ENCODE measurements at places on chromosomes 6 and 20.

DNA sequence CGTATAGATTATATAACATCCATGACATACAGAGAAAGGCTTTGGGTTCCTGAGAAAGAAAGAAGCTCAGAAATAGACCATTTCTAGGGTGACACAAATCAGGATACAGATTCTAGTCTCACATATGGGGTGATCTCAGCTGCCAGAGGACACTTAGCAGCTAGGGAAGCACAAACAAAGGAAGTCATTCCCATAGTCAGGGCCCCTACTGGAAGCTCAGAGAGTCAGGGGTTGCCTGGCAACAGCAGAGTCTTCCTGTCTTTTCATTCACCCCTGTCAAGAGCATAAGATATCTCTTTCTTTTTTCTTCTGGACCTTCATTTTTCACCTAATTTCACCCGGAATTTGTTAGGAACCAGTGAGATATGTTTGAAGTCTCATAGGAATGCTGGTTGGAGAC, 81.9 kb upstream of the IYD start:
- no peak for DNase-seq

DNA sequence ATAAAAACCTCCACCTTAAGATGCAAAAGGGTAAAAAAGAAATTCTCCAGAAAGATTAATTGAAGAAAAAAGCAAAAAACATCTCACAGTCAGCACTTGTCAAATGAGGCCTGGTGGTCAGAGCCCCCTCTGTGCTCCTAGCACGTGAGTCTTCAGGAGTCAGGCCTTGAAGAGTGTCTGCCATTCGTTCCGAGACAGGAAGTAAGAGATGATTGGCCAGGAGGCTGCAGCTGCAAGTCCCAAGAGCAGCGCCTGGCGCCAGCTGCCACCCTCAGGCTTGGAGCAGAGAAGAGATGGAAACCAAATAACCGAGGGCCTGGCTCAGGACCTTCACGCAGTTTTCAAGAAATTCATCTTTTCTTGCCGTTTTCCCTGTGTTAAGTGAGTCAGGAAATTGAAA, 65.0 kb downstream of the FAM120B start:
- DNase-seq: no peak

DNA sequence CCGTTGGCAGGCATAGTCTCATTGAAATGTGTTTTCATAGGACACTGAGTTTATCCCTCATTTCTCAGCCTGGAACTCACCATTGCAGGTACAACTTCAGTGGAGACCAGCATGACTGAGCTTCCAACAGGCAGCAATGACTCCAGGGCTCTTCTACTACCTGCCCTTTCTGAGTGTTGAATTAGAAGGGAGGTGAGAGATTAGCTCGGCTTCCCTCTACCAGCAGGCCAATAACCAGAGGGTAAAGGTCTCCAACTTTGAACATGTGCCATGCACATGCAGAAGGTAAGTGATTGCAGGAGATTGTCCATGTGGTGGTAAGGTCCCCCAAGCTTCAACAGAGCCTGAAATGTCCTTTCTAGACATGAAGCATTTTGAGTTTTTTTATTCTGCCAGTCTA, 233.8 kb upstream of the SUPT3H start:
- no peak for DNase-seq

GRCh38 chr20:58109918-58110635, 118.4 kb downstream of the ANKRD60 start:
- no peak for DNase-seq

- DNase-seq: no peak
Measured at GRCh38 chr6:158907931-158908330, 88.8 kb upstream of the EZR start.

- DNase-seq: no peak
Measured at GRCh38 chr6:147046141-147046877, 157.9 kb upstream of the STXBP5 start.

GRCh38 chr20:35568645-35569044, 26.8 kb downstream of the ERGIC3 start:
- DNase-seq: no peak

DNA sequence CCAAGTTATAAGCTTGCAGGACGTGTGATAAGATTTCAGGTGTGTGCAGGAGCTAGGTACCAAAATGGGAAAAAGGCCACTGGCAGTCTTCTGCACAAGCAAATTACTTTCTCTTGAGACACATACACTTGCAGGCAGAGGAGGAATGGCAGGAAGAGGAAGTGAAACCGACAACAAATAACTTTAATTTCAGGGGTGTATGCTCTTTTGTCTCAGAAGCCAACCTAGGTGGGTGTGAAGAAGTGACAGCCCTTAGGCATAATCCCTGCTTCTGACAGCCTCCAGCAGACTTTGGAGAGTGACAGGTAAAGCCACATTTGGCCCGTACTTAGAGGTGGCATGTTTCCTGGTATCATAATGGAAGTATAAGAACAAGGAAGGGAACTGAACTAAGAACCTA, 118.8 kb upstream of the TRAF3IP2 start:
- DNase-seq: no peak

DNA sequence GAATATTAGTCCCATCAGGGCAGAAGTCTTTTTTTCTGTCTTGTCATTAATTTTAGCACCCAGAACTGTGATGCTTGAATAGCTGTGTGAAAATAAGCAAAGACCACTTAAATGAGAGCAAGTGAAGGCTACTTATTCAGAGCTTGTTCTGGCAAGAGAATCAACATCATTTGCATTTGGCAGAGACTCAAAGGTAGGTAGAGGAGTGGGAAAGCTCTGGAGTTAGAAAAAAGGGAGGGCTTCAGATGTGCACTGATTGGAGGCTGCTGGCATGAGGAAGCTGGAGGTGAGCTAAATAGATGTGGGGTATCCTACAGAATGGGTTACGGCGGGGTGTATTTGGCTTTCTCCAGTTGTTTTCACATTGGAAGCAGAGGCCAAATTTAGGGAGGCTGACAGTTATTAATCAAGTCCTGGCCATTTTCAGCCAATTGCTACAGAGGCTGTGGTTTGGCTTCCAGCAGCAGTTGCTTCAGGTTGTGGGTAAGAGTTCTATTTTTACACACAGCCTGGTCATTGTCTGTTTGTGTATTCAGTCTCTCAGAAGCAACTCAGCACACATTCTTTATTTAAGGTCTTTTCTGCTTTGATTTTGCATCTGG, 254.3 kb downstream of the BTBD3 start:
- DNase-seq: no peak

- DNase-seq: no peak
Measured at GRCh38 chr20:11544029-11544678, 373.5 kb upstream of the BTBD3 start.

DNA sequence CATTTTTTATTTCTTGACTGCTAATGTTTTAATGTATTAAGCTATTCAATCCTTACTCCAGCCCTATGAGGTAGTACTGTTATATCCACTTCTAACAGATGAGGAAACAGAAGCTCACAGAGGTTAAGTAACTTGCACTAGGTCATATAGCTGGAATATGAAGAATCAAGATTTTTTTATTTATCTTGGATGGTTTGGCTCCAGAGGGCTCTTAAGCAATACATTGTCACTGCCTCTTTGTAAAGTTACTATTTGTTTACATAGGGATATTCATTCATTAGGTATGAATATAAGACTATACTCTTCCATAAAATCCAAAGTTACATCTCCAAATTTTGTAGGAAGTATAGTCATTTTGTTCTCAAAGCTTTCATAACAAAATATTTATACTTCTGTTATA, 113.8 kb downstream of the LAMP5 start:
- no peak for DNase-seq

GRCh38 chr6:140029551-140029950, 655.1 kb upstream of the CITED2 start:
- DNase-seq: no peak

- peak; percentile 67 for DNase-seq
Measured at GRCh38 chr6:166275714-166276166, 32.5 kb downstream of the PRR18 start.

GRCh38 chr20:45792317-45793118, 764 bp downstream of the DNTTIP1 start:
- no peak for DNase-seq

DNA sequence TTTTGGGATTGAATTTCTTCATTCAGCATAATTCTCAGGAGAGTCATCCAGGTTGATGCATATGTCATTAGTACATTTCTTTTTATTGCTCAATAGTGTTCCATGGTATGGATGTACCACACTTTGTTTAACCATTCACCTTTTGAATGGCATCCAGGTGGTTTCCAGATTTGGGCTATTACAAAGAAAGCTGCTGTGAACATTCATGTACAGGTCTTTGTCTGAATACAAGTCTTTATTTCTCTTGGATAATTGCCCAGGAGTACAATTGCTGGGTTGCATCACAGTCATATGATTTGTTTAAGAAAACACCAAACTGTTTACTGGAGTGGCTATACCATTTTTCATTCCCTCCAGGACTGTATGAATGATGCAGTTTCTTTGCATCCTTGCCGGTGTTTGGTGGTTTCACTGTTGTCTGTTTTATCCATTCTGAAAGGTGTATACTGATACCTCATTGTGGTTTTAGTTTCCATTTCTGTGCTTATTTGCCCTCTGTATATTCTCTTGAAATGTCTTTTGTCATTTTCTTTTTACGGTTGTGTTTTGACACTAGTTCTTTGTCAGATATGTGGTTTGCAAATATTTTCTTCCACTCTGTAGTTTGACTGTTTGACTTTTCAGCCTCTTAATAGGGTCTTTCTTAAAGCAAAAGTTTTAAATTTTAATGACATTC, 8.8 kb downstream of the CDKAL1 start:
- DNase-seq: no peak

DNA sequence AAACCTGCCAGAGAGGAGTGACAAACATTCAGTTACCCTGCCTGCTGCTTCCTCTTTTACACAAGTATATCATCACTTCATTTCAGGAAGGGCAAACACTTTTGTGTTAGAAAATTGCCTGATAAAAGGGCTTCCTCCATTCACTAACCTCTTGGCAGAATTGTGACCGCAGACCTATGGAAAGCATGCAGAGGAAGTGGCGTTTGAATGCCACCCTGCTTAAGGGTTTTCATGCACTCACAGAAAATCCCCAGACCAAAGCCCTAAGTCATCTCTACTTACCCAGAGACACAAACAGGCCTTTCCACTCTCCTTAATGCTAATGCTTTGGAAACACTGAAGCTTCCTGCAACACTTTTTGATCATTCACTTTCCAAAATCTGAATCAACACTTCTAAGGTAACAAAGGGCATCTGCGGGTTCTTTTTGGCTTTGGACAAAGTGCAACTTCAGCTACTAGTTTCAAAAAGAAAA, 22.1 kb upstream of the RALGAPA2 start:
- no peak for DNase-seq

- no peak for DNase-seq
Measured at GRCh38 chr6:167106406-167106805, 16.5 kb upstream of the CCR6 start.

- DNase-seq: no peak
Measured at GRCh38 chr6:135209803-135210202, 28.7 kb downstream of the MYB start.

- DNase-seq: peak; percentile 10
Measured at GRCh38 chr6:169722362-169723199, 1.7 kb downstream of the PHF10 start.

- DNase-seq: peak; percentile 22
Measured at GRCh38 chr6:27582928-27583725, 110.2 kb upstream of the ZNF184 start.

GRCh38 chr20:56857950-56858349, 228.8 kb downstream of the TFAP2C start:
- no peak for DNase-seq

DNA sequence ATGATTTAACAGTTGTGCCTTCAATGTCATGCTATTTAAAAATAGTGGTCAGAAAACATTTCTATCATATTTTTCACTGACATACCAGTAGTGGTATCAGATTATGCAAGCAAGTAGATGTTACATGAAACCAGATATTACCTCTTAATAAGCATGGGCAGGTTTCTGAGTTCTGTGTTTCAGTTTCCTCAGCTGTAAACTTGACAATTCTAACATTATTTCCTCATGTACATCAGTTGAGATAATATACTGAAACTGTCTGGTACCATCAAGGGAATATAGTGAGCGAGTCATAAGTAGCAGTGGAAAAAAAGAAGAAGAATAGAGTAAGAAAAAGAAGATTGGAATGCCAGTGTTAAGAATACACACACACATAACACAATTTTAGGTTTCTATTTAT, 477.9 kb upstream of the MANEA start:
- no peak for DNase-seq

- no peak for DNase-seq
Measured at GRCh38 chr6:138787138-138787537, 8.7 kb upstream of the ECT2L start.

DNA sequence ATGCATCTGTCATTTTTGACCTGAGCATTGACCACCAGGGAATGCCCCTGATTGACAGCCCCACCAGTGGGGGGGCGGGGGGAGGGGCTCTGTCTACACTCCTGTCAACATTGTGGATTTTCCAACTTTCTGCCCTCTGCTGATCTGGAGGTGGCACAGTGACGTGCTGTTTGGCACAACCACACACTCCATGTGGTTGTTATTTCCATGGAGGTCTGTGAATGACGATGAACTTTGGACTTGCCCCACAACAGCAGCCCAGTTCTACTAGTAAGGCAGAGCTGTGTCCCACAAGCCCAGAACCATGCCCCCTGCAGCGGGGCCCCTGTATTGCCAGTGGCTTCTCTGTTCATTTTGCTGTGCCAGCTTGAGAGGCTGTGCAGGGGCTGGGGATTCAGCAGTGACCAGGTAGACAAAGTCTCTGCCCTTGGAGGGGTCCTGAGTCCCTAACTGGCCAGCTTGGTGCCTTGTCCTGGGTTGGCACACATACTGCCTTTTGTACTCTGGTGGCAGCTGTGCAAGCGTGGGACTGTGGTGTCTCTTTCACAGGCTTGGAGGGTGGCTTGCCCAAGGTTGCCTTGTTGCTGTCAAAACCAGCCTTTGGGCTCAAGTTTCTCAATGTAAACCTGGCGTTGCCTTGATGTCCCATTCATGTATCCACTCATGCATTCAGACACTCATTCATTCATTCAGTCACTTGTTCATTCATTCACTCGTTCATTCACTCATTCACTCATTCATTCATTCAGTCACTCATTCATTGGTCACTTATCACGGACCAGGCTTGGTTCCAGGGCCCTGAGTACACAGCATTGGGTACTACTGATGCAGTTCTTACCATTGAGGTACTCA, 108.5 kb downstream of the SYCP2 start:
- DNase-seq: no peak

DNA sequence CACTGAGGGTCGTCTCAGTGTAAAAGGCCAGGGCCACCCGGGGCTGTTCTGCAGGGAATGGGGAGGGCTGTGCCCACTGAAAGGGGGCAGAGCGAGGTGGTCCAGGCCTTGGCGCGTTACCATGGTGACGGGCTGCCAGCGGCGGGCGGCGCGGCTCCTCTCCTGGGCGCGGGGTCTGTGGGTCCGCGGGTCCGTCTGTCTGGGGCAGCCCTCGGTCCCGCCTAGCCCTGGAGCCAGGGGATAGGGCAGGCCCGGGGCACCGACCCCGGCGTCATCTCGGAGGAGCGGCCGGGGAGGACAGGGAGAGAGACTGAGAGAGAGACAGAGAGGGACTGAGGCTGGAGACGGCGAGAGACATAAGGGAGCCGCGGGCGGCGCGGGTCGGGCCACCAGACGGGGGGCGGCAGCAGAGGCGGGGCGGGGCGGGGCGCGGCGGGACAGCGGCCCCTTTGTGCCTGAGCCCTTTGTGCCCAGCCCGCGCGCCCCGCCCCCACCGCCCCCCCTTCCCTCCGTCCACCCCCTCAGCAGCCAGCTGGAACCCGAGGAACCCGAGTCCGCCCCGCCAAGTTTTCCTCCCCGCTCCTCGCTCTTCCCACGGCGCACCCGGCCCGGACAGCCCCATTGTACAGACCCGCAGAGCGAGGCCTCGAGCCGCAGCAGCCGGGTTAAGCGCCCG, at the start of gene KIAA1755:
TSS of gene KIAA1755 (minus strand) at position 358 of the 676 bp plus-strand sequence. CDS start at position 123, 235 bp downstream.
- DNase-seq: no peak
